ENCODE measurements at places on chromosomes 4 and X.

DNA sequence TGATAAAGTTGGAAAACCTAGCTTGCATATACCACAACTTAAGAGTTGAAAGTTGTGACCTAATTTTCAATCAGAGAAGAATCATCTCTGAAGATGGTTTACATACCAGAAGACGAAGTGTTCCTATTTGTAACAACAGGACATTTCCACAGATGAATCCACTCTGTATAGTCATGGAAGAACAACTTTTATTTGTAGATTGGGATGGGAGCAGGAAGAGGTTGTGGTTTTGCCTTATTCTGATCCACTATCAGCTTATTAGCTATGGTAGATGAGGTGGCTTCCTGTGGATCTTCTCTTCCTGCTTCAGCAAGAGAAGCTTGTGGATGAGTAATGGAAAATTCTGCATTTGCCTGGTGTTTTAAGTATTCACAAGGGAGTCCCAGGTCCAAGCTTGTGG, 18.6 kb upstream of the SUPT20HL1 start:
- no peak for DNase-seq

DNA sequence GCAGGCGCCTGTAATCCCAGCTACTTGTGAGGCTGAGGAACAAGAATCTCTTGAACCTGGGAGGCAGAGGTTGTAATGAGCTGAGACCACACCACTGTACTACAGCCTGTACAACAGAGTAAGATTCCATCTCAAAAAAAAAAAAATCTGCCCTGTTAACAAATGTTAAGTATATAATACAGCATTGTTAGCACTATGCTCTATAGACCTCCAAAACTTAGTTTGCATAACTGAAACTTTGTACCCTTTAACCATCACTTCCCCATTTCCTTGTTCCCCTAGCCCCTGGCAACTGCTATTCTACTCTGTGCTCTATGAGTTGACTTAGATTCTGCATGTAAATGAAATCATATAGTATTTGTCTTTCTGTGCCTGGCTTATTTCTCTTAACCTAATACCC, 76.7 kb downstream of the TAB3 start:
- DNase-seq: no peak

DNA sequence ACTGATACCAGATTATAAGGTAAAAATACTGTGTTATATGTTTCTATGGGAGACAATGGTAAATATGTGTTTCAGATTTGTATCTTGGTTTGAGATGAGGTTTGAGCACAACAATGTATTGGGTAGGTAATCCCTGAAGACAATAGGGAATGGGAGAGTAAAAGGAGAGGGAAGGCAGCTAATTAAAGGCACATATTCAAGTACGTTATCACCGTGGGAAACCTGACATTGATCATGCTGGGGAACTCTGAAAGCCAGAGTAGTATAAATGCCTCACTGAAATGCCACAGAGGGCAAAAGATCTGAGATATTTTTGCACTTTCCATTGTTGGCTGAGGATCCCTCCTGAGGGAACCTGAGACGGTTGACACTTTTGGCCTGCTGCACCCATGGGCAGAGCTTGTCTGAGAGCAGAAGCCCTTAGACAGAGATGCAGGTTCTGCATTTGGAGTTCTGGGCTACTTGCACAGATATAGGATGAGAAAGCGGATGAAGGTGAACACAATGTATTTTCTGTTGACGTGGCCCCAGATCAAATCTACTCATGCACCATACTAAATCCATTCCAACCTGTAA, 506.7 kb downstream of the PCDH18 start:
- no peak for DNase-seq

- no peak for DNase-seq
Measured at GRCh38 chr4:123785538-123785937, 388.9 kb downstream of the SPRY1 start.

DNA sequence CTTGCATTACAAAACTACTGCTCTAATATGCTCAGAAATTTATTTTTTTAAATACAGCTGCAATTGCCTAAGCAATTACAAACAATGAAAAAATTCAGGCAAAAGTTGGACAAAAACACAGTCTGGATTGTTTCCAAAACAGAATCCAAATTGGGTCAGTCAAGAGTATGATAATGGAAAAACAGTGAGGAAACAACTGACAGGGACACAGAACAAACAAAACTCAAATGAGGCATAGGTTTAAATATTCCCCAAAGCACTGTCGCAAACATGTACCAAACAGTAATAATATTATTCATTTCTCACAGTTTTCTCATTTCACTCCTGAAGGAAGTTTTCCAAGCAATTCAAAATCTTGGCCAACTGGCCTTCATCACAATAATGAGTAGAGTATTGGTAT, 386.6 kb downstream of the CENPC start:
- no peak for DNase-seq

DNA sequence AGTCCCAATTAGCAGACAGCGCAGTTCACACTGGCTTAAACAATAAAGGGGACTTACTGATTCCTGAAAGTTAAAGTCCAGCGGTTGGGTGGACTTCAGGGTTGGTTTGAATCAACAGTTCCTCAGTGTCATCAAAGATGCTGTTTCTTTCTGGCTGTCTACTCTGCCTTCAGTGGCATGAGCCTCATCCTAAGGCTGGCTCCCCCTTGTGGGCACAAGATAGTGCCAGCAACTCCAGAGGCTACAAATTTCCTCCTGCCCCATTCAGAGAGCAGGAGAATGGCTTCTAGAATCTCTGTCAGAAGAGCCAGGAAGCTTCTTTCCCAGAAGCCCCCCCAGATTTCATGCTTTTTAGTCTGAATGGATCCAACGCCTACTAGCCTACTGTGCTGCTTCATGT, 82.4 kb upstream of the MTM1 start:
- DNase-seq: no peak

- DNase-seq: no peak
Measured at GRCh38 chr4:149701435-149702156, 114.0 kb downstream of the IQCM start.

DNA sequence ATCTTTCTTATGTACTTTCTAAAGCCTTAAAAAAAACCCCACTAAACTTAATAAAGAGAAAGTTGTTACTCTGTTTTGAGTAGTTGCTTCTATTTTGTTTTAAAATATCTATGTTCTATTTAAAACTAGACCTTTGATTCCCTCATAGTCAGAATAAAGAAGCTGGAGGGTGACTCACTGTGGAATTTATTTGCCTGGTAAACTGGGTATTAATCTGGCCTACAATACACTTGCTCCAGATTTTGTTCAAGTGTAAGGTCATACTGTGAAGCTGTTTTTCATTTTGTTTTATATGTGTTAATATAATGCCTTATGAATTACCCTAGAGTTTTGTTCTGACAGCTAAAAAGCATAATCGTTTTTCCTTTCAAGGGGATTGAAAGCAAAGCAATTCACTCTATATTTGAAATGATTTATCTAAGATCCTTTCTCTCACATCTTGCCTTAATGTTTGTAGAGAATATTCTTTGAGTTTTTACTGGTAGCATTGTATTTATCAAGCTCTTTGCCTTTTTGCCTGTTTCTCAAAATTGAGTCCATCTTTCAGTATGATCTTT, 277.4 kb upstream of the PITX2 start:
- DNase-seq: no peak

- DNase-seq: no peak
Measured at GRCh38 chrX:906586-906985, 276.0 kb downstream of the SHOX start.

DNA sequence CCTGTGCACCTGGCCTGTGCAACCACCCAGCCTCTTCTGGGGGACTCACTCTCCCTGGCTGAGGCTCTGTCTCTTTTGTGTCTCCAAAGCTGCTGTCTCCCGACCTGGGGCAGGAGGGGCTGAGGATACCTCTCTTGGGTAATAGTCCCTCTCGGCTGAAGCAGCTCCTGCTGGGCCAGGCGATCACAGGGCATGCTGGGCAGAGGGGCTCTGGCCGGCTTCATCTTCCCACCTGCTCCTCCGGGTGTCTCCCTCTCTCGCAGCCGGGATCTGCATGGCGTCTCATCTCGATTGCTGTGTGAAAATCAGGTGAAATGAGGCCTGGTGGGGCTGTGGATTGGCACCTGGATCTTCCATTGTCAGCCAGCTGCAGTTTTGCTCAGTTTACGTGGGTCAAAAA, 53.2 kb downstream of the MGST2 start:
- DNase-seq: no peak

- no peak for DNase-seq
Measured at GRCh38 chr4:23233596-23233995, 540.9 kb downstream of the GBA3 start.

DNA sequence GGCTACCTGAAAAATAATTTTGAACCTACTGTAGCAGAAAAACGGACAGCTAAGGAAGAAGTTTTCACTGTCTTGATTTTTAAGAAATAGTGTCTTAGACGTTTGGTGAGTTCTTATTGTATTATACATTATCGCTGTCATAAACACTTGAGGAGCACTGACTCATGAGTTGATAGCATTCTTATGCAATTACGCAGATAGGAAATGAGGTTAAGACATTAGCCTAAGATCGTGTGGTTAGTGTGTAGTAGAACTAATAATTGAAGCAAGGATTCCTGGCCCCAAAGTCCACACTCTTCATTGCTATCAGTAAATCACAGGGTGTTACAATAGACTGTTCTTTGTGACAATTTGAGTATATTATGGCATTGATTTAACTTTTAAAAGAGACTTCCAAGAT, 238.1 kb downstream of the ARAP2 start:
- no peak for DNase-seq

DNA sequence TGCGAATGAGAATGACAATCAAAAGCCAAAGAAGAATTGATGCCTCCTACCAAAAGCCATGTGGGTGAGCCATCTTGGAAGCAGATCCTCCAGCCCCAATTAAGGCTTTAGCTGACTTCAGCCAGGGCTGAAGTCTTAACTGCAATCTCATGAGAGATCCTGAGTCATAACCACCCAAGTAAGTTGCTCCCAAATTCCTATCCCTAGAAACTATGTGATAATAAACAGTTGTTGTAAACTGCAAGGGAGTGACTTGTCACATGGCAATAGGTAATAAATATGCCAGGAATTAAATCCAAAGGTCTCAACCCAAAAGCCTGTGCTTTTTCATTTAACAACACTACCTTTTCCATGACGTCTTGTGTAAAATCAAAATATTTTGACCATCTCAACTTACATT, 154.2 kb upstream of the TBL1X start:
- DNase-seq: no peak

- no peak for DNase-seq
Measured at GRCh38 chrX:109858602-109859341, 125.7 kb upstream of the ACSL4 start.

GRCh38 chrX:17390419-17390850, 15.4 kb downstream of the NHS start:
- no peak for DNase-seq

- DNase-seq: no peak
Measured at GRCh38 chr4:141180991-141181761, 39.5 kb upstream of the ZNF330 start.

GRCh38 chrX:70172221-70172620, 5.1 kb upstream of the DGAT2L6 start:
- DNase-seq: no peak

GRCh38 chrX:123581586-123581985, 151.3 kb downstream of the THOC2 start:
- DNase-seq: no peak

DNA sequence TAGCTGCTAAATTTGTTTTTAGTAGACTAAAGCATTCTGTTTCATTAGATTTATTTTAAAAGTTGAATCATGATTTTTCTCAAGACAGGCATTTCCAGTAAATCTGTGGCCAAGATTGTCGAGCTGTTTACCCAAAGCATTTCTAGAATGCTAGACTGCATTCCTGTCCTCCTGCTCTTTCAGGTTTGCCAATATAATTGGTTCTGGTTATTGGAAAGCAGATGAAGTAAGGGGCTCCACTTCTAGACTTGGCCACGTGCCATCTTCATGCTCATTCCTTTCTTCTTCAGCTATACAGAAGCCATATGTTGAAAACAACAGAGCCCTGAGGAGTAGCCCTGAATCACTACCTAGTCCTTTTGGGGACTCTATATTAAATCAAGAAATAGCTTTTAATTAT, 62.5 kb downstream of the PGRMC2 start:
- no peak for DNase-seq

- DNase-seq: no peak
Measured at GRCh38 chrX:8971116-8971515, 62.8 kb downstream of the FAM9B start.

- DNase-seq: no peak
Measured at GRCh38 chr4:23920716-23921446, 31.0 kb upstream of the PPARGC1A start.

DNA sequence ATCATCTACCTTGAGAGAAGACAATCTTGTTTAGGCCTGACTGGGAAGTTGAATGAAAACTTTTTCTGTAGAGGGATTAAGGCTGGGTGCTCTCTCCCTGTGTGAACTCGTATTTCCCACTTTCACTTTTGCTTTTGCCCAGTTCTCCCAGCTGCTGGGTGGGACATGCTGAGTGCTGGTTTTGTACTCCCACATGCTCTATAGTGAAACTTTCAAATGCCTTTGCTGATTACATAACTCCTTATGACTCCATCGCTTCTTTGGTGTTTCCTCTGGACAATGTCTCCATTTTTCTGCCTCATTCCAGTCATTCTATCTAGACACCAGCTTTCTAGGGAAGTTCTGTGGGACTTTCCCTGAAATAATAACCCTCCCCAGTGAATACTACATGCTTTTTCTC, 100.5 kb downstream of the CLNK start:
- DNase-seq: no peak

GRCh38 chr4:153014460-153014859, 78.3 kb downstream of the FHDC1 start:
- DNase-seq: no peak

GRCh38 chr4:153220682-153221395, 16.6 kb downstream of the TRIM2 start:
- DNase-seq: no peak

DNA sequence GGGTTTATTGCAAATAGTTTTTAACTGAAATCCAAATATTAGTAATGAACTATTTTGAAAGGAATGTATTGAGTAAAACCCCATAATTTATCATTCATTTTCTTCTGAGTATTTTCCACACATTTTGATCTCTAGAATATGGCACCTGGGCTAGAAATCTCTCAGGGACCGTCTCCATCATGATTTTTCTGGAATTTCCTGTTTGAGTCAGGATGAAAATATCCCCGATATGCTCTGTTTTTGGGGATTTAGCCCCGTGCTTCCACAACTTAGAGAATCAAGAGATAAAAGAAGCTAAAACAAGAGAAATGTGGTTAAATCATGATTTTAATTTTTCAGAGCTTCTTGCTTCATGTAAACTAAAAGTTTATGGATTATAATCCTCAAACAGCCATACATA, 114.2 kb downstream of the SPCS3 start:
- no peak for DNase-seq

GRCh38 chr4:126766241-126766640, 866.5 kb upstream of the INTU start:
- no peak for DNase-seq

DNA sequence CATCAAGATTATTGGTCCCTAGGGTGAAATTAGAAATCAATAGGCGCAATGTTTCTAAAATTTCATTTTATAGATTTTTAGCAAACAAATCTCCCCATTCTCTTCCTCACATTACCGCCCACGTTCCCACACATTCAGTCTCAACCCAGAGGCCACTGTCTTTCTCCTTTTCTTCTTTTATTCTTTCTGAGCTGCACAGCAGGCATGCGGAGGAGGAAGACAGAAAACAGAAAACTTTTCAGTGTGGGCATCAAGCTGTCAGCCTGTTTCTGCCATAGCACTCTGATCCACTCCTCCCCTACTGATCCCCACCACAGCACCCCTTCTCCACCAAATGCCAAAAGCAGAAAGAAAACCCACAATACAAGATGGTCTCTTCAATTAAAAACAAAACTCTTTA, 94.8 kb upstream of the ADAMTS3 start:
- no peak for DNase-seq

All from activated B cell treated with CpG ODN at 0.5 μM for 24 hours (primary cell).